Activated T-cell treated with anti-CD3 and anti-CD28 coated beads, Interleukin-2, amount 50 U/mL, for 1 hour (primary cell): ENCODE measurements at places on chromosomes 5 and 9.

GRCh38 chr5:65892801-65893200 lies 33.6 kb upstream of the ERBIN start:
- no peak for DNase-seq

- no peak for DNase-seq
Observed at GRCh38 chr5:90882448-90882847, 323.9 kb downstream of the ADGRV1 start.

- DNase-seq, result no peak
Observed at GRCh38 chr9:8809741-8810140, 1010.2 kb upstream of the DMAC1 start.

DNA sequence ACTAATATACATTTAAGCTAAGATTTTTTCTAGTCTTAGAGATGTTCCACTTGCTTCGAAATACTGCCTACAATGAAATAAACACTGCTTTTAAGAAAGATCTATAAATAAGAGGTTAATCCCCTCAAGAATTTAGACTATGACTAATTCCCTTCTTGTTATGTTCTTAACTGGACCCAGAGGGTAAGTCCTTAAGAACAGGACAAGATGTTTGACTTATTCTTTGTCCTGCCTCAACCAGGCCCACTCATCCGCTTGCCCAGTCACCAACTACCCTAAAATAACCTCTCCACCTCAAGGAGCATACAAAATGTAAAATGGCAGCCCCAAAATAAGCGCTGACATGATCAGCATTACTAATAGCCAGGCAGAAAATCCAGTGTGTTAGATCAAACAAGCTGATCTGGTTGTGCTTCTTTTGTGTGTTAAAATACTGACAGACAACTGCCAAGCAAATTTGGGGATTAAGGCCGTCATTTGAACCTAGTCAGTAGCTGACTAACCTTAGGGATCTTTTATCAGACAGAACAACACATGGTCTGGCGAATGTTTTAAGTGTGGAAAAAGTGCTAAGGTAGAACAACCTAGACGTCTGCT lies 93.7 kb upstream of the SMC5 start:
- DNase-seq, result no peak

GRCh38 chr5:2732850-2733249 lies 18.6 kb downstream of the IRX2 start:
- no peak for DNase-seq

- DNase-seq, result no peak
Observed at GRCh38 chr5:25005431-25005830, 360.7 kb upstream of the CDH10 start.

DNA sequence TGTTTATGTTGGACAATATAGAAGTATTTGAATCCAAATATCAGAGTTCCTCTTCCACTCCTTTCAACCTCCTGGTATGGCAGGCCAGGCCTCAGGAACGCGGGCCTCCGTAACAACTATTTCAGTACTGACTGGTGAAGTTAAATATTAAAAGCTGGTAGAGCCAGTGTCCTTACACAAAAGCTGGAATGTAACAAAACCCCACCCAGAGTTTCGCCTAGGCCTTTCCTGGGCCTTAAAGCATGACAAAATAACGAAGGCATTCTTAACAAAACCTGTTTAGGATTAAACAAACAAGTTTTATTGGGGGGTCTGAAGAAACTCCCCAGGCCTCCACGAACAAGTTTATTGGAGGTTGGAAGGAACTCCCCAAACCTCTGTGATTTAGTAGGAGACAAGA lies 61.6 kb upstream of the GNE start:
- DNase-seq, result no peak

DNA sequence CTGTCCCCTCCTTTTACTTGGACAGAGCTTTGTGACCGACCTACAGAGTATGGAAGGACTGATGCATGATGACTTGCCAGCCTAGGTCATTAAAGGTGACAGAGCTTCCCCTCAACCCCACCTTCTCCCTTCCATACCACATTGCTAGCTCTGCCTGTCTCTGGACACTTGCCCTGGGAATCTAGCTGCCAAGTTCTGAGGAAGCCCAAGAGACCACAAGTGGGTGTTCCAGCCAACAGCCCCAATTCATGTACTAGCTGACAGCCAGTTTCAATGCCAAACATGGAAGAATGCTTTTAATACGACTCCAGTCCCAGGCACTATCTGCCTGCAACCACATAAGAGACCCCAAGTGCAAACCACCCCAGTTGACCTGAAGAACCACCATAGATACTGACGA lies 477.1 kb downstream of the SPOCK1 start:
- DNase-seq, result no peak

DNA sequence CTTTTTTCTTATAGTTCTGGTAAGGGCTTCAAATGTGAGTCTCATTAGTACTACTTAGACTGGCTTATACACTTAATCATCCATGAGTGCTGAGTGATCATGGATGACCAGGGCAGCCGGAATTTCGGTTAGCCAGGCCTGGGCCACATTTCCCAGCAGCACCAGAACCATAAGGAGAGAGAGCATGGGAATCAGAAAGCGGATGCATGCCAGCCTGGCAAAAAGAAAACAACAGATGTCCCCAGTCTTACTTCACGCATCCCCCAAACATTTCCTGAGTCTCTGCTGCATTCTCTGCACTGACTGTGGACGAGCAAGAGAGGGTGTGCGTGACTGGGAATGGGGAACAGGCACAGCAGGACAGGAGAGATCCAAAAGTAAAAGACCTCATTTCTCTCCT lies 371.1 kb upstream of the ZNF608 start:
- DNase-seq, result no peak

GRCh38 chr5:54756796-54757402 lies 228.5 kb downstream of the ESM1 start:
- DNase-seq, result no peak

GRCh38 chr9:88775037-88775471 lies 216.2 kb upstream of the S1PR3 start:
- DNase-seq, result no peak

GRCh38 chr9:27382975-27383374 lies 86.0 kb upstream of the EQTN start:
- DNase-seq, result no peak

DNA sequence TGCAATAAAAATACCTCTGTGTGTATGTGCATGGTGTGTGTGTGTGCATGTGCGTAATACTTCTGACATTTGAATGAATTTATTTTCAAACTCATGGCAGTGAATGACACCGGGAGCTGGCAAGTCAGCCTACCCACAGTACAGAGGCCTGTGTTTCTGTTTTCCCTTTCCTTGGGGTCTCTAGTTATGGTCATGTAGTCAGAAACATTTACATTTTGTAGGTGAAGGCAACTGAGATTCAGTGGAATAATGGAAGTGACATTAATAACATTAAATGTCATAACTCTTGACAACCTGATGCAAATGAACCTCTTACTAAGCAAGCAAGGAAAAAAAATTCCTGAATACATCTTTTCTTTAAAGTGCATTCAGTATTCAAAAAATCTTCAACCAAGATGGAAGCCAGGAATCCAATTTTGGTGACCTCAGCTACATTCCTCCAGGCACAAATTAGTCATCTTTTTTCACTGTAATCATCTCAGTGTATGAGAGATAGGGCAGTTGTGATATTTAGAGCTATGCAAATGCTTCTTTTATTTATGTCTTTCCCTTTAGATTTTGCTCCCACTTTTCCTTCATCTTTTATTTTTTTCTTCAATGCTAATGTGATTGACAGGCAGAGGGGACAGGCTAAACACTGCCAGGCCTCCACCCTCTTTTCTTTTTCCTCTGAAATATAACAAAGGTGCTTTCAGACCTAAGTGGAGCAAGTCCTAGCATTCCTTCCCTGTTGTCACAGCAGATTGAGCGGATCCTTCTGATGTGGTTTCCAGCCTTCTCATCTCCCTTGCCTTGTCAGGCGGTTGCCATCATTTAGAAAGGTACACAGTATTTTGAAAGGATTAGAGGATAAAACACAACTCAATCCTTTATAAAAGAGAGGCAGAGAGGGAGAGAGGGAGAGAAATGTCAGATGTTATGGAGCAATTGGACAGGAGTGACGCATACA lies 569.8 kb upstream of the ADAMTS16 start:
- no peak for DNase-seq

- no peak for DNase-seq
Observed at GRCh38 chr9:98249771-98250170, 5.7 kb downstream of the TBC1D2 start.

DNA sequence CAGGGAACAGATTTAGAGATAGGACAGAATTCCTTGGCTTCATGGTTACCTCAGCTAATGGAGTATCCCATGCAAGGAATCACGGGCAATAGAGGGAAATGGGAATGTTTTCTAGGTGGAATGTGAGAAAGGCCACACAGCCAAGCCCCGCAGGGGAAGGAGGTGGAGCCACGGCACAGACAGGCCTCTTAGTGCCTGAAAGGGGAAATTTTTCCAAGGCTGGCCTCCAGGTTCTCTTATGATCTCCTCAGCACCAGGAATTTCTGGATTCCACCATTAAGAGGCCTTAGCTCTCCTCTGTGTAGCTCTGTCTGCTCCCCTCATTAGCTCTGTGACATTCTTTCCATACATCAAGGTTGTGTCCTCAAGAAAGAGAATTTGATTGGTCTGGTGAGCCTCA lies 124.7 kb downstream of the GALNT10 start:
- no peak for DNase-seq

- DNase-seq, result no peak
Observed at GRCh38 chr5:16065831-16066230, 113.8 kb downstream of the MARCHF11 start.
